ENCODE measurements at places on chromosomes 16 and 17.

GRCh38 chr16:49644145-49644463 lies 211.8 kb downstream of the ZNF423 start:
- peak; percentile 10 for DNase-seq

DNA sequence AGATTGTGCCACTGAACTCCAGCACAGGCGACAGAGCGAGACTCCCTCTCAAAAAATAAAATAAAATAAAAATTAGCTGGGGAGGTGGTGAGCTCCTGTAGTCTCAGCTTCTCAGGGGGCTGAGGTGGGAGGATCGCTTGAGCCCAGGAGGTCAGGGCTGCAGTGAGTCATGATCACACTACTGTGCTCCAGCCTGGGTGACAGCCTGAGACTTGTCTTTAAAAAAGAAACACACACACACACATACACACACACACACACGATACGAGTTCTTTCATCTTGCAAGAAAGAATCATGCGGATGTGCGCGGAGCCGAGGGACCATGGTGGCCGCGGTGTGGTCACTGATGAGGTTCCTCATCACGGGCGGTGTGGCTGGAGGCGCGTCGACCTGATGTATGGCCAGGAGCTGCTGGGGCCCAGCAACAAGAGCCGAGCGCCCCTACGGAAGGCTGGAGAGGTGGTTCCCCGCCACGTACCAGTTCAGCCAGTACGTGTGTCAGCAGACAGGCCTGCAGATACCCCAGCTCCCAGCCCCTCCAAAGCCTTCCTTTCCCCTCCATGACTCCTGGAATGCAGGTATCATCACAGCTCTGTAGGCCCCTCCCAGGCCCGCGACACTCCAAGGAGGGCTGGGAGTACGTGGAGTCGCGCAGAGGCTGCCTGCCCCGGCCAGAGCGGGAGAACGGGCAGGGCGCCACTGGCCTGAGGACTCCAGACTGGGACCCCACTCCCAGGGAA lies 20.7 kb downstream of the NXN start:
- DNase-seq: no peak

GRCh38 chr16:3595521-3596021 lies 15.8 kb downstream of the SLX4 start:
- DNase-seq: no peak

DNA sequence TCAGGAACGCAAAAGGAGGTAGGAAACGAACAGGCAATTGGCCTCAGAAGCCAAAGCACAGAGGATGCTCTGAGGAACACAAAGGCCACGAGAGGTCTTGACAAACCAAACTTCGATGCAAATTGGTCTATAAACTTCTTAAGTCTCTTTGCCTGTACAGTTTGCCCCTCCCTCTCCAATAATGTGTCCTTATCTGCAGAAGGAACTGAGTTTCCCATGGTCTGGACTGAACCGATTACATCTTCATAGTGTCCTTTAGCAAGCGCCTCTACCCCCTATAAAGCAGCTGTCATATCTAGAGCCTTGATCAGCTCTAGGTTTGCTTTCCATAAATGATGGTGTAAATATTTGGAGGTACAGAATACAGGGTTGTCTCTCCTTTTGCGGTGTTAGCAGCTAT lies 3.1 kb upstream of the CDRT4 start:
- DNase-seq: no peak

- no peak for DNase-seq
These were observed 78.6 kb downstream of the MYH13 start for GRCh38 chr17:10294180-10294579.

- peak; percentile 60 for DNase-seq
These were observed 664 bp upstream of the NKD1 start for GRCh38 chr16:50547340-50548124.

- no peak for DNase-seq
These were observed 361.3 kb downstream of the FOXL1 start for GRCh38 chr16:86939609-86940008.

- no peak for DNase-seq
These were observed 832 bp upstream of the ADAP2 start for GRCh38 chr17:30920683-30921543.

DNA sequence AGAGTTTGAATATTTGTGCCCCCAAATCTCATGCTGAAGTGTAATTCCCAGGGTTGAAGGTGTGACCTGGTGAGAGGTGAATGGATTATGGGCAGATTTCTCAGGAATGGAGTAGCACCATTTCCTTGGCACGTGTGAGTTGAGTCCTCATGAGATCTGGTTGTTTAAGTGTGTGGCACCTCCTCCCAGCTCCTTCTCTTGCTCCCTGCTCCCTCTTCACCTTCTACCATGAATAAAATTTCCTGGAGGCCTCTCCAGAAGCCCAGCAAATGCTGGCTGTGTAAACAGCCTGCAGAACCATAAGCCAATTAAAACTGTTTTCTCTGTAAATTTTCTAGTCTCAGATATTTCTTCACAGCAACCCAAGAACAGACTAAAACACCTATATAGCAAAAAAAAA lies 12.6 kb upstream of the APOH start:
- DNase-seq: no peak

GRCh38 chr17:38693700-38694329 lies 11.3 kb upstream of the MLLT6 start:
- DNase-seq: no peak

DNA sequence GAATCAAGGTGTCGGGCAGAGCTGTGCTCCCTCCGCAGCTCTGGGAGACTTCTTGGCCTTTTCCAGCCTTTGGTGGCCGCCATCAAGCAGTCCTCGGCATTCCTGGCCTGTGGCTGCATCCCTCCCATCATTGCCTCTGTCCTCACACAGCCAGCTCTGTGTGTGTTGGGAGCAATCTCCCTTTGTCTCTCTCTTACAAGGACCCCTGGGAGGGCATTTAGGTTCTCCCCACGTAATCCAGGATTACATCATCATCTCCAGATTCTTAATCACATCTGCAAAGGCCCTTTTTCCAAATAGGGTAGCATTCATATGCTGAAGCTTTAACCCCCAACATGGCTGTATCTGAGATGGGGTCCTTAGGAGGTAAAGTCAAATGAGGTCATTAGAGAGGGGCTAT lies 4.1 kb upstream of the DNAH17 start:
- no peak for DNase-seq

DNA sequence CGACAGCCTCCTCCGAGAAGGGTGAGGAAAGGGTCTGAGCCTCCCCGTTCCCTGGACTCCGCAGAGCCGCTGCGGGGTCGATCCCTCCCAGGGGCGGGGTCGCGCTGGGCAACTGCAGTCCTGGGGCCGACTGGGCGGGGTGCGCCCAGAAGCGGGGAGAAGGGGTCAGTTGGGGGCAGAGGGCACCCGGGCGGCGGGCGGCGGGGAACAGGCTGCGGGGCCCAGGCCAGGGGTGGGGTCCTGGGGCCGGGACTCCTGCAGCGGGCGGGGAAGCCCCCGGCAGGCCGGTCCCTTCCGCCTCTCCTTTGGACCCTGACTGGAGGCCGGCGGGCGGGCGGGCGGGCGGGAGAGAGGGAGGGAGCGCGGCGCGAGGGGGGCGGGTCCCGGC lies 352 bp downstream of the GGNBP2 start:
- no peak for DNase-seq

GRCh38 chr17:47072886-47073285 lies 93.8 kb upstream of the RPRML start:
- DNase-seq: peak; percentile 23
